GM03348 (cell line): ENCODE measurements at places on chromosomes 12 and 14.

- DNase-seq = no peak
Measured at GRCh38 chr14:102034301-102034700, 52.5 kb downstream of the HSP90AA1 start.

- DNase-seq = no peak
Measured at GRCh38 chr14:34300330-34300729, 161.7 kb downstream of the SPTSSA start.

DNA sequence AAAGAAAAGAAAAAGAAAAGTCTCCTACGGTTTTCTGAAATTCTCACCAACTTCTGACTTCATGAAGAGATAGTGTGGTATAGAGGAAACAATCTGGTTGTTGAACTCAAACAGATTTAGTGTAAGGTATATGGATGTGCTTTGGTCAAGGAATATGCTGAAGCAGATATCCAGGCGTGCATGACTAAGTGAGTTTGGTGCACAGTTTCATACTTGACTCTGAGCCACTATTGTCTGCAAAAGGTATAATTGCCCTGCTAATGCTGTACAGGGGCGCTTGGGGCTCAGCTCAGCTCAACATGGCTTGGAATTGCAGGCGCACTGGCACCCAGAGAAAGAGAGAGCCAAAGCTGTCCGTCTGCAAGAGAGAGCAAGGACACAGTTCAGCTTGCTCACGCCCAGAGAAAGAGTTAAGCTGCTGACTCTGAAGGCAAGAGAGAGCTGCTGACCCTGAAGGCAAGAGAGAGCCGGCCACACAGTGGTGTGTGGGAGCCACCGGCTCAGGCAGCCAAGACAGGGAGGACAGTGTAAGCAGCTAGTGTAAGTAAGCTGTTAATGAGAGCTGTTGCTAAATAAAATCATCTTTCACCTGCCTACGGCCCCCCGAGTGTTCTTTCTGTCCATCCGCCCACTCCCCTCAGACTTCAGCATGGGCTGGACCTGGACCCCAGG is 66.4 kb upstream of the SLC38A4 start:
- DNase-seq = no peak

DNA sequence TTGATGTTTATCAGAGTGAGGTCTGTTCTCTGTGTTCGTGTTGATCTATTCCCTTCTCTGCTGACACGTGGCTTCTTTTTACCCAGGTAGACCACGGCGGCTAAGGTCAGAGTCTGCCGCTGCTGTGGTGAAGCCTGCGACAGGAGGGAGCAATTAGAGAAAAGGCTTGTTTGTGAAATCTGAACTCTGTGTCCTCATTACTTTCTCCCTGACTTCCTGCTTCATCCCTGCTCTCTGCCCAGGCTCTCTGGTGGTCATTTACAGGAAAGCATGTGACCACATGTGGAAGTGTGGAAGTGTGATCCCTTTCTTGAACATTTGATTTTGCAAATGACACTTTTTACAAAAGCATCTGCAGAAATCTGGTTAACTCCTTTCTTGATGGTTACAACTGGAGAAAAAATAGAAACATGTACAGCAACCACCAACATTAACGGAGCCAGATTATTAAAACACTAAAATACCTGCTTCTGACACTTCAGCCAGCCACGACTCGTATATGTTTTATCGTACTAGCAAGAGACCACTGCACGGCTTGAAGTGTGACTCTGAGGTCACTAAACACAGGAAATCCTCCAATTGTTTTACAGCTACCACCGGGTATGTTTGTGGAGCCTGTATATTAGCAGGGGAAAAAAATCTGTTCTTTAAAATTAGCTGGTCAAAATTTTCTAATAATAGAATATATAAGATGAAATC is 388.6 kb upstream of the TMPO start:
- no peak for DNase-seq

DNA sequence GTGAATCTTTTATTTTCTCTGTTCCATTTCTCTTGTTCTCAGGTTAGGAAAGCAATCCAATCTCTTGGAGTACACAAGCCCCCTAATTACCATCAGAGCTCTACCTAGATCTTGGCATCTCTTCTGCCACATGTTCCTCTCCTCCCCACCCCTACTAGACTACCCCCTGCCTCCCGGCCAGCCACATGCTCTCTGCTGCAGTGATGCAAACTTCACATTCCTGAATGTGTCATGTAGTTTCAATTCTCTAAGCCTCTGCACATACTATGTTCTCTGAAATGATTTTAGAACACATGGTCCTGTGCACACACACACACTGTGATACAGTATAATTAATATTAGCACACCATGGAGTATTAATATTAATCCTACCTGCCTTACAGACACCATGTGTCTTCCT is 104.6 kb downstream of the EFCAB11 start:
- DNase-seq = peak; percentile 63

- peak; percentile 63 for DNase-seq
Measured at GRCh38 chr14:74333909-74334308, 14.4 kb upstream of the VRTN start.

- peak; percentile 89 for DNase-seq
Measured at GRCh38 chr12:50070314-50071060, 13.1 kb downstream of the ASIC1 start.

- DNase-seq = peak; percentile 14
Measured at GRCh38 chr12:118328486-118329330, 44.0 kb downstream of the TAOK3 start.

DNA sequence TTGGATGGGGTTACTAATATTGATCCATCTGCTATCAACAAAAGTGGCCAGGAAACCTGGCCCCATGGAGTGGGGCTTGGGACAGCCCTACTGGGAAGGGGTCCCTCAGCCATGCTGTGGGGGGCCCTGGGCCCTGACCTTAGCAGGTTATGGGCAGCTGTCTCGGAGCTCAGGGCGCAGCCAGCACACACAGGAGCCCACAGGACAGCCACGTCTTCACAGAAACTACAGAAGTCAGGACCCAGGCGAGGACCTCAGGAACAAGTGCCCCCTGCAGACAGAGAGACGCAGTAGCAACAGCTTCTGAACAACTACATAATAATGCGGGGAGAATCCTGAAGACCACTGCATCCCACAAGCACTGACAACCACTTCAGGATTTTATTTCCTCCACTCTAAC is 11.9 kb upstream of the FKBP11 start:
- DNase-seq = no peak

DNA sequence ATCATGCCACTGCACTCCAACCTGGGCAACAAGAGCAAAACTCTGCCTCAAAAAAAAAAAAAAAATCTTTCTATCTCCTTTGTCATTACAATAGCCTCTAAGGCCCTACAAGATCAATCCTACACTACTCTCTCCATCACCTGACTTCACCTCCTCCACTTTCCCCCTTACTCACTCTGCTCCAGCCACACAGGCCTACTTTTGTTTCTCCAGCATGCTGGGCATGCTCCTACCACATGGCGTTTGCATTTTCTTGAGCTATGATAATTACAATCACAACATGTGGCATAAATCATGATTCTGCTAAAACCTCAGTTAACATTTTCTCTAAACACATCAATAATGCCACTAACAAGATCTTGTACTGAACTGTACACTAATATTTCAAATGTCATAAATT is 7.8 kb downstream of the PPP1R13B start:
- DNase-seq = no peak

- DNase-seq = peak; percentile 61
Measured at GRCh38 chr12:14774906-14775635, 28.2 kb downstream of the WBP11 start.

DNA sequence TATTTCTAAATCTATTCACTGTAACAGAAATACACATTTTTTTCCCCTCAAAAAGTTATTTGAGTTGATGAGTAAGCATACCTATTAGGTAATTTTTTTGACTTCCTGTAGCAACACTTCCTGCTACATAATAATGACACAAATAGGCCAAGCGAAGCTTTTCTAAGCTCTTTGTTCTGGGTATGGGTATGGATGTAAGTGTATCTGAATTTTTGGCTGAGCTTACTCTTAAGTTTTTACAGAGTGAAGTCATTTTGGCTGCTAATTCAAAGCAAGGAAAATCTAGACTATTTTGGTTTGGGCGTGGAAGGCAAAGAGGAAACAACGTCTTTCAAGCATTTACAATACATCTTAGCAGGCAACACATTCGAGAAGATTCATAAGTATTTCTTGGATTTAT is 1206.0 kb upstream of the FLRT2 start:
- no peak for DNase-seq

GRCh38 chr12:19030180-19030579 is 99.4 kb upstream of the PLEKHA5 start:
- no peak for DNase-seq

GRCh38 chr14:101109981-101110728 is 206.6 kb upstream of the RTL1 start:
- DNase-seq = no peak

DNA sequence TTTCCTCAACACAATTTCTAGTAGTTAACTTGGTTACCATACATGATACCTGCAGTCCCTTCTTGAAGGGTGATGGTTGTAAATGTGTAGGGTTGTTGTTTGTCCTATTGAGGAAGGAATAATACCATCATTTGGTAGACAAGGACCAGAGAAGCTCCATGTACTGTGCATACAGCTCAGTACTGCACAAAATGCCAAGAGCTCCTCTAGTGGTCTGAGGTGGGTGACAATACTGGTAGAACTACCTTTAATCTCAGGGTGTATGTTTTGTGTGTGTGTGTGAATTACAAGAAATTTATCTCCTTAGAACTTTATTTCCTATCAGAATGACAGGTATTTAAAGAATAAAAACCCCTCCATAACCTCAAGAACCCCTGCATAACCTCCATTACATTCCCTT is 575.3 kb downstream of the TMTC2 start:
- DNase-seq = no peak

- no peak for DNase-seq
Measured at GRCh38 chr12:48442179-48442847, 30.0 kb upstream of the ANP32D start.

DNA sequence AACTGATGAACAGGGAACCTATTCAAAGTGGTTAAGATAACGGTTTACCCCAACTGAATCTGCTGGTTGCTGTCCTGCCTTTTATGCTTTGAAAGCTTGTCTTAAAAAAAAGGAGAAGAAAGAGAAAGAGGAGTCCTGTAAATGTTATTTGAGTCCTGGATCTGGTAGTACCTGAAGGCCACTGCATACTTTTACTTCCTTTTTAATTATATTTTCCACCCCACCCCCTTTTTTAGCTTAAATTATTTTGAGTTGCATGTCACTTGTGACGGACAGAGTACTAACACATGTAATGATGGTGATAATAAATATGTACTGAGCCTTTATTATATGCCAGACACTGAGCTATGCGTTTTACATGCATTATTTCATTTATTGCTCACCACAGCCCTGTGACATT is 2.5 kb upstream of the AMIGO2 start:
- DNase-seq = no peak

GRCh38 chr14:60775296-60775695 is 40.7 kb downstream of the MNAT1 start:
- DNase-seq = peak; percentile 65

DNA sequence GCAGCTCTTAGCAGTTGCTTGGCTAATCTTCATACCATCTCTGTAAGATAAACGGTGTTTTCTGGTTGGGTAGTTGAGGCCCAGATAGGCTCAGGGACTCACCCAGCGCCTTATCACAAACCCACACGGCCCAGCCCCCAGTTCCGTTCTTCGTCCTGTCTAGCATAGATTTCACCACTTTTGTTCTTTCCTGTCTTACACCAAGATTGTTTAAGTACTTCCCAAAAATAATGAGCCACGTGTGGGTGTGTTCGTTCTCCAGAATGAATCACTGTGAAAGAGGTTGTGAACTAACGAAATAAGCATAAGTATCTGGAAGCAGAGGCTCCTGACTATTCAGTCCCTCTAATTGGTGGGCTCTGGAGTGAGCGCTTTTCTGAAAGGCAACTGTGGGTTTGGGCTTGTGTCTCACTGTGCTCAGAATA is 21.4 kb downstream of the ACVR1B start:
- peak; percentile 68 for DNase-seq
